ENCODE measurements at places on chromosomes 12 and 14. TPM values are rescaled to one million over a fixed set of nuclear protein-coding genes. Genes with fewer than 3 reads are reported as not detected.

The TBX3 gene
- 0.43 TPM for polyA plus RNA-seq

The SERPINA12 gene
- polyA plus RNA-seq, result not detected

The SLCO1B1 gene
- polyA plus RNA-seq, result not detected

The MIP gene
- polyA plus RNA-seq, result not detected
